Right atrium auricular region (tissue), 2 donors: ENCODE measurements at places on chromosomes 5 and 9. TPM values are rescaled to one million over a fixed set of nuclear protein-coding genes. Genes with fewer than 3 reads are reported as not detected.

DNA sequence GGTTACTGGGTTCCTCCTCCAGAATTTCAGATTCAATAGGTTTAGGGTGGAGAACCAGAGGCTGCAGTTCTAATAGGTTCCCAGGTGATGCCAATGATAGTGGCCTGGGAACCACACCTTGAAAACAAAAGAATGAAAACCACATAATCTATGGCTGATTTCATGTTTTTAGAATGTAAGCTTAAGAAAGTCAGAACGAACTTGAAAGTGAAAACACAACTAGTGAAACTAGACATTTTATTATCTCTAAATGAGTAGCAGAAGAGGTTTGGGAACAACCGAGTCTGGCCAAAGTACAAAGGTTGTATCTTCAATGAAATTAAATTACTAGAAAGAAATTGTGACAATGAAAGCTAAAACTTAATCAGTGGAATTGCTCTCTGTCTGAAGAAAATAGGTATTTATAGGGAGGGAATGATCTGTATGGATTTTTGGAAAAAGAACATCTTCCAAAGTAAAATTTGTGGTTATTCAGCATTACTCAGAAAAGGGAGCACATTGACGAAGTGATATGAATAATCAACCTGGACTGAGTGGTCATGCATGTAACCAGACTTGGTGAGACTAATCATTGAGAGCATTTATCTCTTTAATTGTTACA, 24.9 kb upstream of the CEP120 start:
- H3K27ac ChIP-seq, result no peak overlapping the region
- H3K4me1 ChIP-seq, result no peaks in the 10 kb centered on the region
- H3K4me3 ChIP-seq, result no peak overlapping the region
- no peaks in the 10 kb centered on the region for H3K36me3 ChIP-seq

DNA sequence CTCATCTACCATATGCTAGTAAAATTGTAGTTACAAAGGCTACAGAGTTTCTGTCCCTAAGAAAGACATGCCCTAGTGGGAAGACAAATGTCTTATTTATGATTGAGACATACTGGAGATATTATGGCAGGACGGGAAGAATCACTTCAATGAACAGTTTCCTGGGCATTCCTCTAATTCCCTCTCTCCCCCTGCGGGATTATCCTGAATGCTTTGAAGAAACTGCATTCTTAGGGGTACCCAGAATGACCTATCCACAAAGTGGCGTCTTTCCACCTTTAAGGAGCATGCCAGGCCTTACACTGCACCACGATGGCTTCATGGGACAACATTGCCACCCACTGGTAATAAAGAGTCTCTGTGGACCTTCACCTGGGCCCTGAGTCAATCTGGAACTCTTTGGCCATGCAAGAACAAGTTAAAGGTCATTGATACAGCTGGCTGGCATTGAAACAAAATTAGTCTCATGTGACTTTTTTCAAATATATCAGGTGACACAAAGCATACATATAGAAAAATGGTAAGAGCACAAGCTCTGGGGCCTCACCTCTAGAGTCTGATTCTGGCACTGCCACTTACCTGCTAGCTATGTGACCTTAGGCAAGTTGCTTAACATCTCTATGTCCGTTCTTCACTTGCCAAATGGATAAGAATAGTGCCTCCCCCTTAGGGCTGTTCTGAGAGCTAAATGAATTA, 32.0 kb downstream of the ANKRD55 start:
- DNase-seq, result peak; percentile 72
- no peak overlapping the region for H3K27ac ChIP-seq
- no peak overlapping the region for H3K4me3 ChIP-seq

DNA sequence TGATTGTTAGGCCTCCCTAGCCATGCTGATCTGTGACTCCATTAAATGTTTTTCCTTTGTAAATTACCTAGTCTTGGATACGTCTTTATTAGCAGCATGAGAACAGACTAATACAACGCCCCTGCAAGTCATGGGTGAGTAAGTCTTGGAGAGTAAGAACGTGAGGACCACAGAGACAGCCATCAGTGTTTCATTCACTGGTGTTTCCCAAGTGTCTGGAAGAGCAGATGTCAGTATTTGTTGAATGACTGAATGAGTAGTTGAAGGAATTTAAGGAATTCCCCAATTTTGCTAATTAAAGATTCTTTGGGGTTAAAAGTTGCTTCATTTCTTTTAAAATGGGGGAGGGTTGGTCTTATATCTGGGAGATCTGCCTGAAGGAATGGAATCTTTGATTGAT, 178.8 kb downstream of the TRIO start:
- peaks cover 29% of the 10 kb centered on the region for H3K36me3 ChIP-seq
- no peak overlapping the region for H3K27ac ChIP-seq
- DNase-seq, result no peak
- no peak overlapping the region for H3K4me3 ChIP-seq
- H3K27me3 ChIP-seq, result no peaks in the 10 kb centered on the region

DNA sequence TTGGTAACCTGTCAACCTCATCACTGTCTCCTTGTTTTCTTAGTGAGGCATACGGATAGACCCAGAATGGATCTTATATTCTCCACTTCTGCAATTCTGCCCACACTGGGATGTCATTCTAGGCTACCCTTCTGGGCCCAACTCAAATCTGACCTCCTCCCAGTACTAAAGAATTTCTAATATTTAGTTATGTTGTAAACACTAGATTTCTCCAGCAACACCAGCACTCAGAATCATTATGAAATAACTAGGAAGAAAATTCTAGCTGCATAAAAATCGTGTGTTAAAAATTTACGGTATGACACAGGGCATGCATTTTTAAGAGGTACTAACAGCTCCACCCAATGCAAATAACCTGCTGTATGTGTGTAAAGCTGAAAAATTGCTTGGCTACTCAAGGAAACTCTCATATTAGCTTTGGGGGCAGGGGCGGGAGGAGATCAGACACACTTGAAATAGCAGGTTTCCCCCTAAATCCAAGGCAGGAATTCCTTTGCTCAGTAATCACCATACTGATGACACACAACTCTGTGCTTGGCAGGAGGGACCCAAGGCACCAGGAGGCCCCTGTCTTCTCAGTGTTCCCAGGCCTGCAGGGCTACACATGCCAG, 27.3 kb downstream of the MACROH2A1 start:
- no peaks in the 10 kb centered on the region for H3K27me3 ChIP-seq
- H3K36me3 ChIP-seq, result peaks cover 41% of the 10 kb centered on the region
- H3K4me3 ChIP-seq, result no peak overlapping the region
- no peak for DNase-seq

DNA sequence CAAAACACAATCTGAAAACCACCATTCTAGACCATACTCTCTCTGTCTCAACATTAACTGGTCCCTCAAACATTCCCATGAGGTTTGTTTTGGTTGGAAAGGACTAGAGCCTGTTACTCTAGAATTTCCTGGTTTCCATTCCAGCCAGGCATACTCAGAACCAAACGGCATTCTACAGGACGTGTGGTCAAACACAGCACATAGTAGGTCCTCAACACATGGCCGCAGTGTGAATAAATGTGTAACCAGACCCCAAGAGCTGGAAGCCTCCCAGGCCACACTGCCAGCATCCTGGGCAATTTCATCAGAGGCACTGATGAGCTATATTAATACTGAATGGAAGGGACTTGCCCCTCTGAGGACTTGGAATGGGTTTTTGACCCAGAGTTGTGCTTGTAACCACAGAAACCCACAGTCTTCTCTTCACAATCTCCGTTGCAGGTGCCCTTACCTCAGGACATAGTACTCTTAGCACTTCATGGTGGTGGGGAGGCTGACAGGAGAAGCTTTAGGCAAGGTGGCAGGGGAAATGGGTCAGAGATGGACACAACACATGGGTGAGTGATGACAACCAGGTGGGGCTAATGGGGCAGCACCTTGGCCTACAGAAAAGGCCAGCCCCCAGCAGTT, 66.0 kb downstream of the ZNF366 start:
- H3K27ac ChIP-seq, result peak overlapping the region; percentile 28
- no peaks in the 10 kb centered on the region for H3K27me3 ChIP-seq
- H3K36me3 ChIP-seq, result no peaks in the 10 kb centered on the region
- no peak for DNase-seq
- H3K4me1 ChIP-seq, result no peaks in the 10 kb centered on the region
- H3K4me3 ChIP-seq, result no peak overlapping the region

DNA sequence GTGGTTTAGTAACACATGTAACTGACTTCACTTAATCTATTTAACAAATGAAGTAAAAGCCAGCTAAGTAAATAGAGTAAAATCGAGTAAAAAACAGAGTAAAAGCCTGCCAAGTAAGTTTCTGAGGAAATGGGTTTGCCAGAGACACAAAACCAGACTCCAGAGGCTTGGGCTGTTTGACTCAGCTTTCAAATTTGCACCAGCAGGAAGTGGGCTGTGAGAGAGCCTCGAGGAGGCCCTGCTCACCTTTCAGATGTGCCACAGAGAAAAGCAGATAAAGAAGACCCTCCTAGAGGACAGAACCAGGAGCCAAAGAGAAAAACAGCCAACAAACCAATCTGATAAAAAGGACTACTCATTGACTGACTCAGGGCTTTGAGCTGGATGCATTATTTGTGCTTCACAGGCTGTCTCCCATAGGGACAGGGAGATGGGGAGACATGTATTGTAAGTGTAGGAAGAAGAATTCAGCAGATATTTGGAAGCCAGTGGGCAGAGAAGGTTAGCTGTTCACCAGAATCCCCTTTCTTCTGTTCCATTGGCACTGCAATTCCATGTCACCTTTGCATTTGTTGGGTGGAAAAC, 14.4 kb upstream of the AMACR start:
- no peaks in the 10 kb centered on the region for H3K4me1 ChIP-seq
- DNase-seq, result no peak
- H3K4me3 ChIP-seq, result no peak overlapping the region

Gene FAM169A
- total RNA-seq, result 5.0 TPM

Gene RANBP17
- 1.4 TPM for total RNA-seq

Gene NCS1
- total RNA-seq, result 26.1 TPM
